Renal cortex interstitium (tissue), 15 donors: ENCODE measurements at places on chromosomes 12 and 14. TPM values are rescaled to one million over a fixed set of nuclear protein-coding genes. Genes with fewer than 3 reads are reported as not detected.

DNA sequence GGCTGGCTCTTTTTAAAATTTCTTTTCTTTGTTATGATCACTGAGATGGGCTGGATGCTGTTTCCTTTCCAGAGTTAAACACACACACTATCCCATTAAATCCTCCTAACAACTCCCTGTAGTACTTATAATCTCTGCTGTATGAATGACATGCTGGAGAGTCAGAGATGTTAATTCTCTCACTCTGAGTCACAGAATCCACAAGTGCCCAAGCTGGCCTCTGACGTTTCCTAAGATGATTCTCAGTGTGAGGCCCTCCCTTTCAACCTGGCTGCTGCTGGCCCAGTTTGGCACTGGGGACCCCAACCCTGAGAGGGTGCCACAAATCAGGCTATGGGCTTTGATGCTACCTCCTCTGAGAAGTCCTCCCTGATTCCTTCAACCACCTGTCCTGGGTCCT lies 5.4 kb downstream of the NOS1 start:
- DNase-seq = no peak

Gene FSCB
- polyA plus RNA-seq = not detected

GRCh38 chr12:102616692-102617091 lies 136.3 kb upstream of the IGF1 start:
- DNase-seq = no peak

- no peak for DNase-seq
Observed at GRCh38 chr12:128818065-128819022, 5.4 kb downstream of the SLC15A4 start.

Gene REP15
- 3.6 TPM for polyA plus RNA-seq

Gene ITGA7
- 23.7 TPM for polyA plus RNA-seq

Gene TMPRSS12
- polyA plus RNA-seq = not detected
